ENCODE measurements at places on chromosomes 7 and 10. TPM values are rescaled to one million over a fixed set of nuclear protein-coding genes. Genes with fewer than 3 reads are reported as not detected.
A peak's percentile ranks its signal among the peaks of the same experiment; 100 is the strongest.

RGR gene
- not detected for total RNA-seq

SLC13A1 gene
- total RNA-seq: not detected

TMEM130 gene
- 3.1 TPM for total RNA-seq

PON1 gene
- 1.0 TPM for total RNA-seq

TEX47 gene
- total RNA-seq: not detected

LSM5 gene
- total RNA-seq: 26.0 TPM

KCP gene
- total RNA-seq: 2.1 TPM

PTPRZ1 gene
- 0.57 TPM for total RNA-seq

EBF3 gene
- not detected for total RNA-seq

FZD1 gene
- total RNA-seq: 11.9 TPM

SLC26A3 gene
- 0.67 TPM for total RNA-seq

NKX1-2 gene
- total RNA-seq: not detected

- H3K4me1 ChIP-seq: no peaks in the 10 kb centered on the region
- DNase-seq: no peak
- no peak overlapping the region for H3K27ac ChIP-seq
- no peaks in the 10 kb centered on the region for H3K36me3 ChIP-seq
Observed at GRCh38 chr10:124372899-124373298, 45.8 kb downstream of the OAT start.

- no peak for DNase-seq
- no peaks in the 10 kb centered on the region for H3K36me3 ChIP-seq
- H3K27me3 ChIP-seq: no peaks in the 10 kb centered on the region
Observed at GRCh38 chr10:16904639-16905061, 87.4 kb upstream of the RSU1 start.

DNA sequence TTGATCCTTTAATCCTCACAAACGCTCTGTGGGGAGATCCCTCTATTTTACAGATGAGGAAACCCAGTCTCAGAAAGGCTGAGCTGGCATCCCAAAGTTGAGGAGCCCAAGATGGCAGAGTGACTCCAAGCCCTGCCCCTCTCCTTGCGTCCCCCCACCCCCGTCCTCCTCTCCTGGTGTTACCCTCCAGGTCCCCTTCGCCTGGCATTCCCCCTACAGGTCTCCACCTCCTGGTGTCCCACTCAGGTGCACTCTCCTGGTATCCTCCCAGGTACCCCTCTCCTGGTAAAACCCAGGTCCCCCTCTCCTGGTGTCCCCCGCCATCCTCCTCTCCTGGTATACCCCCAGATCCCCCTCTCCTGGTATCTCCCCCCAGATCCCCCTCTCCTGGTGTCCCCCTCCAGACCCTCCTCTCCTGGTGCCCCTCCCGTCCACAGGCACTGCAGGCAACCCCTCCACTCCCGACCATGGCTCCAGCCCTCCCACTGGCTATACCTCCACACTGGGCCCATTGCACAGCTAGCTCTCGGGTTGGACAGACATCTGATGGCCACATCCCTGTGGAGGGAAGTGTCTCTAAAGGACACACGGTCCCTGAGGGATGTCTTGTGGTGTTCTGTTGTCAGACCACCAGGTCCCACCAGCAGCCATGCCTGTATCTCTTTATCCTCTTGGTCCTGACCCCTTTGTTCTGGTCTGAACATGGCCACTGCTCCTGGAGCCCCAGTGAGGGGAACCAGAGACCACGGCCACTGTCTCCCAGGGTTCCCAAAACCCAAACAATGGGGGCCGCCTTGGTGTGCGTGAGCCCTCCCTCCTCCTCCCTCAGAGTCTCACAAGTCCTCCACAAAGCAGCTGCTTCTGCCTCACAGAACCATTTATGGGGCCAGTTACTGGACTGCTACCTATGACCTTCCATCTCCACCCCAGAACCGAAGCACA is 37.2 kb downstream of the CALML3 start:
- H3K27ac ChIP-seq: no peak overlapping the region
- H3K27me3 ChIP-seq: no peaks in the 10 kb centered on the region

GRCh38 chr10:71271662-71272055 is 47.4 kb upstream of the SLC29A3 start:
- H3K36me3 ChIP-seq: no peaks in the 10 kb centered on the region
- no peaks in the 10 kb centered on the region for H3K27me3 ChIP-seq
- no peak overlapping the region for H3K27ac ChIP-seq
- DNase-seq: peak; percentile 55

GRCh38 chr10:85649461-85649860 is 717.1 kb downstream of the GRID1 start:
- no peaks in the 10 kb centered on the region for H3K27me3 ChIP-seq
- no peak for DNase-seq
- H3K36me3 ChIP-seq: no peaks in the 10 kb centered on the region
- no peaks in the 10 kb centered on the region for H3K4me1 ChIP-seq
- no peak overlapping the region for H3K27ac ChIP-seq

- H3K27ac ChIP-seq: no peak overlapping the region
- H3K4me3 ChIP-seq: no peak overlapping the region
- DNase-seq: no peak
- H3K27me3 ChIP-seq: no peaks in the 10 kb centered on the region
- H3K36me3 ChIP-seq: no peaks in the 10 kb centered on the region
Observed at GRCh38 chr7:137652721-137653120, 194.1 kb downstream of the DGKI start.

- H3K27ac ChIP-seq: no peak overlapping the region
- no peaks in the 10 kb centered on the region for H3K27me3 ChIP-seq
- H3K4me3 ChIP-seq: no peak overlapping the region
- H3K36me3 ChIP-seq: no peaks in the 10 kb centered on the region
- no peaks in the 10 kb centered on the region for H3K4me1 ChIP-seq
Observed at GRCh38 chr7:108063520-108063933, 60.6 kb upstream of the LAMB1 start.

- H3K4me1 ChIP-seq: peaks cover 36% of the 10 kb centered on the region
- no peak for DNase-seq
- H3K27ac ChIP-seq: peak overlapping the region; percentile 44
- peak overlapping the region; percentile 95 for H3K4me3 ChIP-seq
- no peaks in the 10 kb centered on the region for H3K27me3 ChIP-seq
Observed at GRCh38 chr10:99617696-99618095, 2.5 kb downstream of the SLC25A28 start.

DNA sequence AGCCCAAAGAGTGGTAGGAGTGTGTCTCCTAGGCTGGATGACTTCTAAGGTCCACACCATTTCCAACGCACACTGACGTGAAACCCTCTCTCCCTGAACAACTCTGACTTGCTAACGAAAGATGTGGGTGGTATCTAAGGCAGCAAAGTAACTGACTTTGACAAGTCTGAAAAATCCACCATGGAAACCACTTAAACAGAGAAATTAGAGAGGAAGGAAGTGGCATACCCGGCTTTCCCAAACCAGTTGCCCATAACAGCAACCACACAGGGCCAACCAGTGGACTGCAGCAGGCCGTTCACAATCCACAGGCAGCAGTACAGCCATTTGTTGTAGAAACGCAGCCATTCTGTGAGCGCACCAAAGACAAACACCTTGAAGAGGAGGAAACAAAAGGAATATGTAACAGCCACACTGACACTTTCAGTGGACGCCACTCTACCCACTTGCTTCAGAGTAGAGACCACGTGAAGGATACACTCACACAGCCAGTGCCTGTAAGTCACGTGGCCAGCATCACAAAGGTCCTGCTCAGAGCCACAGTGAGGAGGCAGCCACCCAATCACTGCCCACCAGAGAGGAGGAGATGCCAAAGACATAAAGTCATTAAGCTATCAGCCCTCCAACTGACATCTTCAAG is 39.8 kb downstream of the SLC37A3 start:
- no peak for DNase-seq
- peaks cover 4% of the 10 kb centered on the region for H3K36me3 ChIP-seq
- no peaks in the 10 kb centered on the region for H3K4me1 ChIP-seq

DNA sequence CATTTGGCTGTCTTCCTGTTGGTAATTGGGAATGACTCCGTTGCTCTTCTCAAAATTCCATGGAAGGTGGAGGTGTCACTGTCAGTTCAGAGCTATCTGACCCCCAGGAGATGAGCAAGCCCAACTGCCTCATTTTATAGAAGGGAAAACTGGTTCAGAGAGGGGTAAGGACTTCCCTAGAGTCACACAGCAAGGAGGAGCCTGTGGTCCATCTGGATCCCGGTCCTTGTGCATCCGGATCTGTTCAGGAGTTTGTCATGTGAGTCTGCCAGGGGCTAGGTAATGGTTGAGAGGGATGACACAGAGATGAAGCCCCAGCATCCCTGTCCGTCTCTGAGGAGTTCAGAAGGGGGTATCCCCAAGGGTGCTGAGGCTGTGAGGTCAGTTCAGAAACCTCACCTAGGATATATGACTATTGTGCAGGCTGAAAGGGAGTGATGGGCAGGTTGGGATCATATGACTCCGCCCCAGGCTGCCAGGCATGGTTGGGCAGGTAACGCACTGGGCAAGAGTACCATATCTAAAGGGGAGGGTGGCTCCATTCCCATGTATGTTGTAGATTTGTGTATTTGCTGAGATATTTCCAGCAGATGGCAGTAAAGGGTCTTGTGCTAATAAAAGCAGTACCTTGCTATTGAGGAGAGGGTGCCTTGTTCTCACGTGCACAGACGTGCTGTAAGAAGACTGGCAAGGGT is 16.0 kb upstream of the SLC29A3 start:
- no peak overlapping the region for H3K27ac ChIP-seq
- no peak overlapping the region for H3K4me3 ChIP-seq
- H3K4me1 ChIP-seq: no peaks in the 10 kb centered on the region
- H3K27me3 ChIP-seq: no peaks in the 10 kb centered on the region

DNA sequence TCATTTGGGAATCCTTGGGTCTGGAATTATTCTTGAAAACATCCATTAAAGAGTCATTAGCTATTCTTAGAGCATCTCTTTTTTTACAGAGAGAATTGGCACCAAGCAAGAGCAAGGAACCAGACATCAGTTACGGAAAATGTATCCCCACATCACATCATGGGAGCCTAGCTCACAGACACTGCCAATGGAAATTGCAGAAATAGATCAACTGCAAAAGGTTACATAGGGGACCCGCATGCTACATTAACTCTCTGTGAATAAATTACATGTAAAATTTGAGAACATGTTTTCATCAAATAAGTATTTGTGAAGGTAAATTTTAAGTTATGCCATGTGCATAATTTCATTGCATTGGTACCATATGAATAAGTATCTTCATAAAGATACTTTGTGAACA is 224.8 kb downstream of the ZNF248 start:
- DNase-seq: no peak
- H3K36me3 ChIP-seq: no peaks in the 10 kb centered on the region
- H3K27me3 ChIP-seq: no peaks in the 10 kb centered on the region
- H3K4me1 ChIP-seq: no peaks in the 10 kb centered on the region
- no peak overlapping the region for H3K27ac ChIP-seq
- H3K4me3 ChIP-seq: no peak overlapping the region

- no peaks in the 10 kb centered on the region for H3K27me3 ChIP-seq
- no peak overlapping the region for H3K27ac ChIP-seq
- H3K36me3 ChIP-seq: no peaks in the 10 kb centered on the region
- H3K4me1 ChIP-seq: no peaks in the 10 kb centered on the region
- H3K4me3 ChIP-seq: no peak overlapping the region
Observed at GRCh38 chr7:31735991-31736982, 49.3 kb downstream of the PPP1R17 start.

All from upper lobe of left lung (tissue), 6 donors.